ENCODE measurements at places on chromosomes 3 and 15.

- no peak for DNase-seq
Measured at GRCh38 chr15:74802290-74802689, 10.3 kb upstream of the LMAN1L start.

DNA sequence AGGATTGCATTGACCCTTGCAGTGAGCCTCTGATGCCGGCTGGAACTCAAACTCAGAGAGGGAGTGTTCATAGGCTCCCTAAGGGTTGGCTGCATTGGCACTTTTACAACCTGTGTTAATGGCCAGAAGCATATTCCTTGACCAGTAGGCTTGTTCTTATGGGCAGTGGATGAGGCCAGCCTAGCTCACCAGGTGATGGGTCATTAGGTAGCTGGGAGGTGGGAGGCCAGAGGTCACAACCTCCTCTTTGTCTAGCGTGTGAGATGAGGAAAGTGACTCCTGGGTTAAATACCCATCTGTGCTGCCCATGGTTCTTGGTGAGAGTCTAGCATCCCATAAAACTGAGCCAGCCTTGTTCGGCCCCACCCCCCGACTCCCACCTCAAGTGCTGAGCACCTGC, 275.7 kb upstream of the CTNNB1 start:
- DNase-seq = no peak

GRCh38 chr15:62719316-62719715, 323.2 kb upstream of the TPM1 start:
- DNase-seq = no peak

DNA sequence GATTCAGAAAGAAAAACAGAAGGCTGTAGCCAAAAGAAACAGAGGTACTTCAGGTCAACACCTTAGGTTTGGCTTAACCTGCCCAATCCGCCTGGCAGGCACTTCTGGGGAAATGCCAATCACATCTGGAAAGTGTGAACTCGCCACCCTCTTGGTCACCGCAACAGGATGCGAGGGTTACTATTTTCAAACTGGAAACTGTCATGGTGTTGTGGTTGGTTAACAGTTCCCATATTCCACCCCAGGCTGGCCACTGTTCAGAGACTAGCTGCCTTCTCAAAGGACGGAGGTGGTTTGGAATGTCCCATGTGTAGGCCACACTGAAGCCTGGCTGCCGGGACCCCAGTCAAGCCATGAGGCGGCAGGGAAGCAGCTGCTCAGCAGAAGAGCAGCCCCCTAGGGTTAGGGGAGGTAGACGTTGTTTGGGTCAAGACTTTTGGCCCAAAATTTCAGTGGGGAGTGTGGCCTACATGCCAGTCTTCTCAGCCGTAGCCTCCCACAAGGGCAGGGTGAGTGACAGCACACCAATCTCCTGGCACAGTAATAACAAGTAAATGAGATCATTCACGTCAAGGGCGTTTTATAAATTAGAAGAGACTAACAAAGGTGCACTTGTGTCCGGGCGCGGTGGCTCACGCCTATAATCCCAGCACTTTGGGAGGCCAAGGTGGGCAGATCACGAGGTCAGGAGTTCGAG, 54.6 kb downstream of the UMPS start:
- DNase-seq = no peak

- peak; percentile 81 for DNase-seq
Measured at GRCh38 chr3:64291345-64291744, 66.1 kb upstream of the PRICKLE2 start.

DNA sequence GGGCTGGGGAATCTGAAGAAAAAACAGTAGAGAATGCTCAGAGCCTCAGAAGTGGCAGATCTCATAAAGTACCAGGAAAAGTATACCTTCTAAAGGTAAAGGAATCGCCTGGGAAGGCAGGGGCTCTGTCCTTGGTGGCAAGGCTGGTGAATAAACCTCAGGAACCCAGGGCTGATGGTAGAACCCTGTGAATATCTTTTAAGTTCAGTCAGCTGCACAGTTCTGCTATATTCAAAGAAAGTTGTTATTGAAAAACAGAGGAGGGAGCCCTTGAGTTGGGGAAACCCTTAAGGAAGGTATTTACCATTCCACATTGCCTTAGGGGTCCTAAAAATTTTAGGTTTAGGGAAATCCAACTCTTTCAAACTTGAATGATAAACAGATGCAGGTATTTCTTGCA, 31.2 kb downstream of the ZPLD1 start:
- no peak for DNase-seq

GRCh38 chr3:171412054-171412453, 48.2 kb downstream of the TNIK start:
- DNase-seq = no peak

DNA sequence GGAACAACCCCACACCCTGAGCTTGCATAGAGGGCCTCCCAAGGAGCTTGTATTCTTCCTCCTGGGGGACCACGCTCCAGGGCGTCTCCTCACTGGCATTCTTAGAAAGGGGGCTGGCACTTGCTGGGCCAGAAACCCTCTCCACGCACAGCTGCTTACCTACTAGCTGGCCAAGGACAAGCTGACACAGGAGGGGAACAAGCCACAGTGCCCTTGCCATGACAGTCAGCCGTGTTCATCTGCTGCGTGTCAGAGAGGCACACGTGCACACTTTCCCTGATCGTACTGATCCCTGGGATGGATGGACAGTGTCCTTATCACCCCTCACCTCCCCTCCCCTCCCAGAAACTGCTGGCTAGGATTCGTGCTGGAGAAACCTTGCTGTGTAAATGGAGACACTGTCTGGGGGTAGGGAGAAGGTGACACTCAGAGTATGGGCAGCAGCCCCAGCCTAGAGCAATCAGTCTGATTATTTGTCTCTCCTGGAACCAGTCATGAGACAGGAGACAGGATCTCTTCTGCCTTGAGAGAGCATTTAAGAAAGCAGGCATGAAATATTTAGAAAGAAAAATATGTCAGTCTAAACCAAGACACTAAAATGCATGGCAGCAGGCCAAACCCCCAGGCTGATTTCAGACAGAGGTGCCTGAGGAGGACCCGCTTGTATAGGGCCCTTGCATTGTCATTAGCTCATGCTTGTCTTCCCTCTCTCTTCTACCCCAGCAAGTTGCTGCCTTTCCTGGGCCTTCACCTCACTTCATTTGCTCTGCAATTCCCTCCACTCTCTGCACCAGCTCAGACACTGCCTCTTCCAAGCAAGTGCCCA, 311.8 kb upstream of the TRIM42 start:
- no peak for DNase-seq

- DNase-seq = no peak
Measured at GRCh38 chr3:20190991-20191390, 5.0 kb upstream of the SGO1 start.

DNA sequence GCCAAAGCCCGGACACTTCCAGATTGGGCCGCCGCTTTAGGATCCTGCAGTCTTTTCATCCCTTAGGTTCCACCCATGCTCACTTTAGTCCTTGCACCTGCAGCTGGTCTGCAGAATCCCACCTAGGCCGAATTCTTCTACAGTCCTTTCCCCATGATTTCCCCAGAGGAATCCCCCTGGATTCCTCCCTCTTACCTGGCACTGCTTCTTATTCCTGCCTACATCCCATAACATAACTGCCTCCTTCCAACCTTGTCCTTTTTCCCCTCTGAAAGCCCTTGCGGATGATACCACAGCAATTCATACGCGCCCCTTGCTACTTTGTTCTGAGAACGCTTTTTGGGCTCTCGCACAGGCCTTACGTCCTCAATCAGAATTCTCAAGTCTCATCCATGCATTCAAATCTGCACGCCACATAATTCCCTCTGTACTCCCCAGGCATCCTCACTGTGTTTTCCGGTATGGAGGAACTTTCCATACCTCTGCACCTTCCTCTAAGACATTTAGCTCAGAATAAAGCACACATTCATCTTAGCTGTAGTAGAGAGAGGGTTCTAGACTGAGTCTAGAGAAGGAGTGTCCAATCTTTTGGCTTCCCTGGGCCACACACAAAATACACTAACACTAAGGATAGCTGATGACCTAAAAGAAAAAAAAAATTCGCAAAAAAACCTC, 619 bp downstream of the EIF2AK4 start:
- DNase-seq = no peak

DNA sequence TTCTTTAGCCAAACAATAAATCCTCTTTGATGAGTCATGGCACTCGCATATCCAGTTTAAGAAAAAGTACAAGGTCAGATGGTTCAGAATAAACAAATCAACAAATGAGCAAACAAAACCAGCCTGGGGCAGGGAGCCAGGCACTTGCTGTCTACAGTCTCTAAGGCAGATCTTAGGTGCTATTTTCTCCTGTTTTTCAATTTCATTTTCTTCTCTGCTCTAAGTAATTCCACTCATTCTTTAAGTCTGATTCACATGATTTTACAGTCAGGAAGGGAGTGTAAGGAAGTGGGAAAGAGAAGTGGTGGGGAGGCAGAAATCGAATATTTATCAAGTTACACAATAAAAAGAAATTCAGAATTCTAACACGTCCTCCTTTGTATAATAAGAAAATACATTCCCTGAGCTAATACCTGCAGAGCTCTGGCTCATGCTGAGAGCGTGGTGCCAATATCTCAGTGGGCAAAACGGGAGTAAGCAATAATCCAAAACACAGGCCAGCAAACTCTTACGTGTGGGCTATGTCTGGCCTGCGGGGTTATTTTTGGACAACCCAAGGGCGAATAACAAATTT, 298.6 kb downstream of the ADAMTS17 start:
- DNase-seq = no peak

DNA sequence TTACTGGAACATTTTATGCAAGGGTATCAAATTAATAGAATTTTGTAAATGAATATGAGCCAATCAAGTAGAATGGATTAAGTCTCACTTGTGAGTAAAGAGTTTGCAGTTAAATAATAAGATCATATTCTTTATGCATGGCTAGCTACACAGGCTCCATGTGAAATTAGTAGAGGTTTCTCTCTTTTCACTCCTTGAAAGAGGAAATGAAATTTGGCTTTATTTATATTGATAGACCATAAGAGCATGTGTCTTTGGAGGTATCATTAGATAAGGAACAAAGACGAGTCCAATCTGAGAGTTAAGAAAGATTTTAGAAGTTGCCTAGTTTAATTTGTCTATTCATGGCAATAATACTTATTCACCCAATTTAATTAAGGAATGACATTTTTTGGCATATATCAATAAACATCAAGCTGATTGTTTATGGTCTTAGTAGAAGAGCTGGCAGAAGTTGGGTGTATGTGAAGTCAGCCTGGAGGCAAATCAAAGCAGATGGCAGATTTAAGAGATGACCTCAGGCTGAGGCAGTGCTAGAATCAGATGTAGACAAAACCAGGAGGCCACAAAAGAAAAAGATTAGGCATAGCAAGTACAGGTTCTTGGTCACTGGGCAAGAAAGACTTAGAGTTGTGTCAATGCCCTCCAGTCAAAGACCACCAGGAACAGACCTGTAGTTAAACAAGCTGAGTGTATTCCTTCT, 406.5 kb upstream of the ARHGEF26 start:
- DNase-seq = no peak

- DNase-seq = no peak
Measured at GRCh38 chr15:101675015-101675414, 22.8 kb upstream of the TM2D3 start.

DNA sequence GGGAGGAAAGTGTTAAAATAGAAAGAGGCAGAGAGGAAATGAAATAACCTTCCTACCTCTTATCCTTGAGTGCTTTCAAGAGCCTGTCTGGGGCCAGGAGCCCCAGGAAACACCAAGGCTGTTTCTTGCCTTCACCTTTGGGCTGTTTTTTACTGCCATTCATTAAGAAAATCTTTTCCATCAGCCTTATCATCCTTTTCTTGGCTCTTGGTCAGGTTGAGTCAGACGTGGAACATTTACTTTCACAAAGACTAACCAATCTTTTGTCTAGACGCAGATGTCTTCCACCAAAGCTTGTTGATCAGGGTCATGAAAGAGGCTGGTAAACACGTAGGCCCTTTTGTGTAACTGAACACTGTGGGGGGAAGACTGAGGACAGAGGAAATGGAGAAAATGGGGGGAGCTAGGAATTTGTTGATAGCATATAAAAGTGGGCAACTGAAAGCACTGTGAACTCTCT, 151.0 kb upstream of the THBS1 start:
- no peak for DNase-seq

DNA sequence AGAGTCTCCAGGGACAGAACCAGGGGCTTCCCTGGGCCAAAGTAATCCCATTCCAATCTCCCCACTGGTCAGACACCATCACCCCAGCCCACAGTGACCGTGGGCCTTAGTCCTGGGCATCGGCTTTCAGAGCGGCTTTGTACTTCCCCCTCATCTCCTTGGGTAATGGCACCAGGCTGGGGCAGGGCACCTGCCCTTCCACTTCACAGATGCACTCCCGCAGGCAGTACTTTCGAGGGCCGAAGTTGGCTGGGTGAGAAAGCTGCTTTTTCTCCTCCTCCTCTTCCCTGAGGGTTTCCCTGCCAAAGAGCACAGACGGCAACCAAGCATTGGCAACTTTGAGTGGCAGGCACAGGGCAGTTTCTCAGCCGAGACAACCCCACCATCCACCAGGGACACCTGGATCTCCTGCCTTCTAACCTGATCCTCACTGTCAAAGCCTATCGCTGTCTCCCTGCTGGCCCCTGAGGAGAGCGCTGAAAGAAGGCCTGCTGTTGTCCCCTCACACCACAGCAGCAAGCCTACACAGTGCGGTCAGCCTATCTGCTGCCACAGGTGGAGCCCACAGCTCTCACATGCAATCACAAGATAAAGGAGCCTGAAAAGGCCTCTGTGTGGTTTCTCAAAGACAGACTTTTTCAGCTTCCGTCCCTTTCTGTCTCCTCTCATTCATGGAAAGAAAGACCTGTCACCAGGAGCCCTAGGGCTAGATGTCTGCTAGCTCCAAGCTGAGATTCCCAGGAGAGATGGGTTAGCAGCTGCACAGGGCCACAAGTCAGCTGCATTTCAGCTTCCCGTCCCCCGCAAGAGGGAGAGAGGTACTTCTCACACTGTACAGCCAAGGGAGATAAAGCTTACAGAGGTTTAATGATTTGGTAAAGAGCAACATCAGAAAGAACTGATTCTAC, 12.5 kb downstream of the MRPS25 start:
- DNase-seq = no peak

GRCh38 chr3:23182996-23183513, 20.1 kb upstream of the UBE2E2 start:
- DNase-seq = no peak

GRCh38 chr3:150407051-150407807, 869 bp upstream of the TSC22D2 start:
- peak; percentile 23 for DNase-seq

GRCh38 chr3:192237992-192238608, 489.2 kb downstream of the FGF12 start:
- DNase-seq = no peak

DNA sequence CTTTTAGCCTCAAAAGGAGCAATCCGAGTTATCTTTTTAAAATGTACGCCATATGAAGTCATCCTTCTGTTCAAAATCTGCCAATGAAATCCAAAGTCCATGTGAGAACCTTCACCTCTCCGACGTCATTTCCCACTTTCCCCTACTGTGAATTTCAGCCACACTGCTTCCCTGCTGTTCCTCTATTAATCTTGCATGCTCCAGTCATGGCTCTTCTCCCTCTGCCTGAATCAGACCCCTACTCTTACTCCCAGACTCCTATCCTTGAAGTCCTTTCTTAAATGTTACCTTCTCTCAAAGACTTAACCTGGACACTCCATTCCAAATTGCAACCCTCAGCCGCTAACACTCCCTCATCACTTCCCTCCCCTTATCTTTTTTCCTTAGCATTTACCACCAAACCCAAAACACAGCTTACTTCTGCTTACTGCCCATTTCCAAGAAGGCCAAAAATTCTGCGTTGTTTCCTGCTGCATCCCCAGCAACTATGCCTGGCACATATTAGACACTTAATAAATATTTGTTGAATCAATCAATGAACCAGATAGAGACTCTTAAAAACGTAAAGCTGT, 1.2 kb downstream of the NKIRAS1 start:
- no peak for DNase-seq

GRCh38 chr15:61764141-61764540, 296.1 kb downstream of the VPS13C start:
- DNase-seq = no peak
